ENCODE measurements at places on chromosomes 3 and 15. TPM values are rescaled to one million over a fixed set of nuclear protein-coding genes. Genes with fewer than 3 reads are reported as not detected.

Gene GUCA1C
- total RNA-seq, result not detected

Gene C3orf20
- 0.20 TPM for total RNA-seq

Gene TRPM1
- total RNA-seq, result not detected

Gene PLIN1
- total RNA-seq, result 0.32 TPM

Gene SLC22A13
- total RNA-seq, result 0.47 TPM

Gene RTF1
- total RNA-seq, result 27.5 TPM

Gene DYNLT2B
- total RNA-seq, result 9.7 TPM

- H3K27me3 ChIP-seq, result no peaks in the 10 kb centered on the region
- H3K27ac ChIP-seq, result no peak overlapping the region
- H3K36me3 ChIP-seq, result no peaks in the 10 kb centered on the region
- DNase-seq, result no peak
- H3K4me3 ChIP-seq, result no peak overlapping the region
Measured at GRCh38 chr3:15542614-15543013, 21.1 kb upstream of the COLQ start.

- DNase-seq, result no peak
- H3K4me1 ChIP-seq, result peaks cover 5% of the 10 kb centered on the region
- H3K27ac ChIP-seq, result peak overlapping the region; percentile 11
- no peak overlapping the region for H3K4me3 ChIP-seq
- H3K27me3 ChIP-seq, result no peaks in the 10 kb centered on the region
Measured at GRCh38 chr3:123143669-123144411, 57.9 kb upstream of the SEC22A start.

GRCh38 chr15:37907136-37907535, 27.3 kb upstream of the TMCO5A start:
- no peaks in the 10 kb centered on the region for H3K36me3 ChIP-seq
- H3K4me3 ChIP-seq, result no peak overlapping the region
- no peak overlapping the region for H3K27ac ChIP-seq
- DNase-seq, result peak; percentile 4

DNA sequence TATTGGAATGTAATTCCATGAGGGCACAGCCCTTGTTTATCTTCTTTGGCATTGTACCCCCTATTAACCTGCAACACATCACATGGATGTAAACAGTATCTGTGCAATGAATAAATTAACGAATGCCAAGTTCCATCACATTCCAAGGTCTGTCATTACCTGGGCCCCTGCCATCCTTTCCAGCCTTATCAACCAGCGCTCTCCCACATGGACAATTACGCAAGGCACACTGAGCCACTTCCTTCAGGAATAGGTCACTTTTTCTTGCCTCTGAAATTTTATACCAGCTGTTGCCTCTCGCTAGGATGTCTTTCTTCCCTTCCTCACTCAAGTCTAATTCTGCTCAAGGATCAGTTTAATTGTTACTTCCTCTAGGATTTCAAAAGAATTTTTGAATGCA, 1051.8 kb upstream of the CFAP20DC start:
- H3K27me3 ChIP-seq, result peaks cover 24% of the 10 kb centered on the region
- H3K27ac ChIP-seq, result no peak overlapping the region
- no peaks in the 10 kb centered on the region for H3K4me1 ChIP-seq
- H3K4me3 ChIP-seq, result no peak overlapping the region
- no peaks in the 10 kb centered on the region for H3K36me3 ChIP-seq

DNA sequence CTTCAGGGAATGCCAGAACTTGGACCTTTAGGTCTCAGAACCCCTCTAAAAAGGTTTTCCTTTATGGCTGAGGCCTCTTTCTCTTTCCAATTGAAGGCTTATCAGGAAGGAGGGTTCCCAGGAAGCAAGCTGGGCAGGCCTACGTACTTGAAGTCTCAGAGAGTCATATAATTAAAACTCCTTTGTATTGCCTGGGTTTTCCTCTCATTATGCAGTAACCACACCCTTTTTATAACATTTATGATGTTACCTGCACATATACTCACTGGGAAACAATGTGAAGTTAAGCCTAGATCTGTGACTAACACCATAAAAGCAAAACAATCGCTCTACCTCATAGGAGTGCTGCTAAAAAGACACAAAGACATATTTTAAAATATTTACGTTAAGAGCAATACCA, 27.3 kb downstream of the SERP1 start:
- H3K4me1 ChIP-seq, result no peaks in the 10 kb centered on the region
- peak; percentile 4 for DNase-seq
- H3K4me3 ChIP-seq, result no peak overlapping the region
- H3K27me3 ChIP-seq, result no peaks in the 10 kb centered on the region

- DNase-seq, result no peak
- no peak overlapping the region for H3K4me3 ChIP-seq
- peaks cover 2% of the 10 kb centered on the region for H3K4me1 ChIP-seq
- no peak overlapping the region for H3K27ac ChIP-seq
- H3K36me3 ChIP-seq, result no peaks in the 10 kb centered on the region
Measured at GRCh38 chr3:112739252-112739965, 98.5 kb upstream of the CCDC80 start.

- no peak overlapping the region for H3K27ac ChIP-seq
- H3K27me3 ChIP-seq, result peaks cover 22% of the 10 kb centered on the region
- no peak for DNase-seq
Measured at GRCh38 chr3:46059432-46059831, 32.1 kb upstream of the XCR1 start.

- H3K4me3 ChIP-seq, result no peak overlapping the region
- H3K27ac ChIP-seq, result no peak overlapping the region
- no peak for DNase-seq
- no peaks in the 10 kb centered on the region for H3K36me3 ChIP-seq
- H3K27me3 ChIP-seq, result 0 out of 2 replicates have a peak, but pooled peaks cover under 1% of the 10 kb centered on the region
- no peaks in the 10 kb centered on the region for H3K4me1 ChIP-seq
Measured at GRCh38 chr3:46542801-46543201, 23.3 kb downstream of the LRRC2 start.

DNA sequence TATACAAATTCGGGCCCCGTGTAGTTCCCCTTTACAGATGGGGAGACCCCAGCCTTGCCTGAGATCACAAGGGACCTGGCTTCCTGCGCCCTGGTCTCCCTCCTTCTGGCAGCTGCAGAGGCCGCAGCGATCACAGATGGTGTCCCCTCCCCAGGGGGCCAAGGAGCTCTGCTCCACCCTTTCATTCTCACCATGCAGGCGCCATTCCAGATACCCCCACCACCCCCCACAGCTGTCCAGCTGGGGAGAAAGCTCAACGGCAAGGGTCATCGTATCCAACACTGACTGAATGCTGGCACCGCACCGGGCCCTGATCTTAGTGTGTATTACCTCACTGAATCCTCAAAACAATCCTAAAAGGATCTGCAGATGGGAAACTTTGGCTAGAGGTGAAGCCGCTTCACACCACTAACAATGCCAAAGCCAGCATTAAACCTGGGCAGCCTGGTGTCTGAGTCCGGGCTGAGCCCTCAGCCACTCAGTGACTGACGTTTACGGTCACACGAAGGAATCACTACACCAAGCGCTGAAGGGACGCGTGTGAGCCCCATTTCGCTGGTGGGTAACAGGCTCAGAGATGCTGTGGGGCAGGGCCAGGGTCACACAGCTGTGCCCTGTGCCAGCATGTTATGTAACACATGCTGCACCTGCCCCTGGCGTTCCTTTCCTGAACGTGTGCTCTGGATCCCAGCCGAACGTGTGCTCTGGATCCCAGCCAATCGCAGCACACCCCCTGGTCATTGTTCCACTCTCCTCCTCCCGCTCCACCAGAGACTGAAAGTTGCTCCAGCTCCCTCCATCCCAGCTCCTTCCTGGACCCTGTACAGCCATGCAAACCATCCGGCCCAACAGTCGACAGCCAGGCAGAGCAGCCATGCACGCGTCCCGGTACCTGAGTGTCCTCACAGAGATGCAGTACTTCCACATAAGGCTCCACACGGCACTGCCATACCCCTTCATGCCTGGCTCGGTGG, 51.8 kb downstream of the IQSEC1 start:
- no peaks in the 10 kb centered on the region for H3K27me3 ChIP-seq
- H3K36me3 ChIP-seq, result no peaks in the 10 kb centered on the region
- DNase-seq, result no peak
- peaks cover 4% of the 10 kb centered on the region for H3K4me1 ChIP-seq
- no peak overlapping the region for H3K4me3 ChIP-seq
- H3K27ac ChIP-seq, result no peak overlapping the region

- no peak overlapping the region for H3K4me3 ChIP-seq
- no peaks in the 10 kb centered on the region for H3K4me1 ChIP-seq
- no peak for DNase-seq
- peaks cover 5% of the 10 kb centered on the region for H3K27me3 ChIP-seq
Measured at GRCh38 chr3:4547799-4548198, 54.7 kb downstream of the ITPR1 start.

DNA sequence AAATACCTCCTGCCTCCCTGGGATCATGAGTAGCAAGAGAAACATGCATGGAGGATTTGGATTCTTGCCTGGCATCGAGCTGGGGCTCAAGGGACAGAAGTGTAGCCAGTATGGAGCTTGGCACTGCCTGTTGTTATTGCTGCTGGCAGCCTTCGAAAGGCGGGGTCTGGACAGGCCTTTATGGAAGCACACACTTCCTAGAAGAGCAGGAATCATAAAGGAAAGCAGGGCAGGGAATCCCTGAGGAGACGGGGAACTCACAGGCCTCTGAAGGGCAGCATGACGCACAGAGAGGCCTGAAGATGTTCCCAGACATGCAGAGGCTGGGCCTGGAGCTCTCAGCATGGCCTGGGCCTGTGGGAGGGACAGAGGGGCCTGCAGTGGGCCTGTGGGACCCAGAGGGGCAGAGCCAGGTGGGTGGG, 18.6 kb upstream of the SLC41A3 start:
- no peak for DNase-seq
- no peaks in the 10 kb centered on the region for H3K4me1 ChIP-seq
- H3K4me3 ChIP-seq, result no peak overlapping the region
- H3K36me3 ChIP-seq, result no peaks in the 10 kb centered on the region

GRCh38 chr3:187130346-187131066, 8.8 kb downstream of the RPL39L start:
- no peak overlapping the region for H3K4me3 ChIP-seq
- H3K4me1 ChIP-seq, result no peaks in the 10 kb centered on the region
- H3K27me3 ChIP-seq, result no peaks in the 10 kb centered on the region
- no peak for DNase-seq
- H3K27ac ChIP-seq, result no peak overlapping the region

DNA sequence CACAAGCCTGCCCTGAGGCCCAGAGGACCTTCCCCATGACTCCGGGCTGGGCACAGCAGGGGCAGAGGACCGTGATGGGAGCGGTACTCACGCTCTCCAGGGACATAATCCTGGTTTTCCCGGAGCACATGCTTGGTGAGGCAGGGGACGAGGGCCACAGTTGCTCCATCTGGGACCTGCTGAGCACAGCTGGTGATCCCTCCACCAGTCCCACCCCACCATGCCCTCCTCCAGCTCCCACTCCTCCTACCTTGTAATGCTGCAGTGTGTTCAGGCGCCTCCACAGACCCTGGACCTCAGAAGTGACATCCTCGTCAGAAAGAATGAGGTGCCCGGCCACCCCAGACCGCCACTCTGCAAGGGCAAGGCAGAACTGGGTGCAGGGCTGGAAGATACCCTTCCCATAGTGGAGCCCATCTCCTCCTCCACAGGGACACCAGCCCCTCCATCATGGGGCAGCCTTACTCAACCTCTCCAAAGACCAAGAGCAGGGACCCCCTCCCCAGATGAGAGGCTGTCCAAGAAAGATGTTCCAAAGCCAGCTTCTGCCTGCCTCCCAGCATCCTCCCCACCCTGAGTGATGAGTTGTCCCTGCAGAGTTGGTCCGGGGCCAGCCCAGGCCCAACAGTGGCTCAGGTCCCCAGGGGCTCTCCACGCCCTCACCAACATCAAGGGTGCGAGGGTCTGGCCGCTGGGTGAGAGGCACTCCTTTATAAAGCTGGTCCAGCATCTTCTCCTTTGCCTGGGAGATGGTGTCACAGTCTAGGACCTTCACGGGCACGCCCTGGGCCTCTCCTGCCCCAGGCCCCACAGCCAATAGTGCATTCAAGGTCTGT, 19.5 kb downstream of the PLXNB1 start:
- no peak for DNase-seq
- H3K4me3 ChIP-seq, result no peak overlapping the region
- peaks cover 2% of the 10 kb centered on the region for H3K36me3 ChIP-seq
- H3K27me3 ChIP-seq, result no peaks in the 10 kb centered on the region
- H3K4me1 ChIP-seq, result no peaks in the 10 kb centered on the region
- no peak overlapping the region for H3K27ac ChIP-seq

- no peak overlapping the region for H3K4me3 ChIP-seq
- peaks cover 7% of the 10 kb centered on the region for H3K4me1 ChIP-seq
- no peaks in the 10 kb centered on the region for H3K27me3 ChIP-seq
- H3K36me3 ChIP-seq, result no peaks in the 10 kb centered on the region
- H3K27ac ChIP-seq, result no peak overlapping the region
Measured at GRCh38 chr3:188584162-188584529, 430.2 kb downstream of the LPP start.

DNA sequence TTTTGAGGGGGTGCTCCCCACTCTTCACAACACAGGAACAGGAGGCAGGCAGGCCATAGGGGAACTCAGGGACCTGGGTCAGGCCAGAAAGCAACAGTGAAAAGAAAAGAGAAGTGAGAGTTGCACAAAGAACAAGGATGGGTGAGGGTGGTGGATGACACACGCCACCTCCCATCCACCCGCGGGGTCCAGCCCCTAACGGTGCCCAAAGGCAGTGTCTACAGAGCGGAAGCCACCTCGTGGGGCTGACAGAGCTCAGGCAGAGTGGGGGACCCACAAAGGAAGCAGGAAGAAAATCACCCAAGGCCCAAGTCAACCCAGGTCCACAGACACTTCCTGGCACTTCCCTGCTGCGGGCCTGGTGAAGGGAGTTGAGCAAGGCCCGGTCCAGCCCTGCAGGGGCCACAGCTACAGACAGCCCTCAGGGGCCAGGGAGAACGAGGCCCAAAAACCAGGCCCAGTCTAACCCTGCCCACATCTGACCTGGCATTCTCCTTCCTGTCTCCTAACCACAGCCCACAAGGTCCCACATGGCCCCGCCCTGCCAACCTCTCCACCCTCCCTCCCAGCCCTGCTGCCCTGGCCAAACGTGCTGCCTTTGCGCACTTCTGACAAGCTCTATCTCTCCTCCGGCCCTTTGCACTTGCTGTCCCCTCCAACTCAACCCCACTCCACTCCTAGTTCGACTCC, 5.9 kb downstream of the NUP210 start:
- H3K36me3 ChIP-seq, result peaks cover 10% of the 10 kb centered on the region
- H3K27me3 ChIP-seq, result no peaks in the 10 kb centered on the region
- H3K4me1 ChIP-seq, result peaks cover 28% of the 10 kb centered on the region
- peak overlapping the region; percentile 70 for H3K27ac ChIP-seq
- H3K4me3 ChIP-seq, result no peak overlapping the region
- DNase-seq, result no peak
